Uterine smooth muscle cell (primary cell): ENCODE measurements at places on chromosomes 3 and 15. TPM values are rescaled to one million over a fixed set of nuclear protein-coding genes. Genes with fewer than 3 reads are reported as not detected.

Gene EPM2AIP1
- 21.0 and 21.7 TPM in 2 replicates for total RNA-seq

Gene MANF
- total RNA-seq, result 200 and 285 TPM in 2 replicates

Gene PIGZ
- 2.1 and 3.9 TPM in 2 replicates for total RNA-seq

Gene IL5RA
- not detected in 2 replicates for total RNA-seq

Gene ZIC1
- not detected in 2 replicates for total RNA-seq

Gene RTP3
- not detected in 2 replicates for total RNA-seq

Gene BOC
- total RNA-seq, result 16.6 and 21.1 TPM in 2 replicates

Gene AHSG
- not detected in 2 replicates for total RNA-seq

Gene GOLGA8S
- under 0.01 and 0.12 TPM in 2 replicates for total RNA-seq

Gene CD80
- total RNA-seq, result 0.37 TPM in 1 of 2 replicates, not detected in the other

Gene LYZL4
- not detected in 2 replicates for total RNA-seq

Gene ATP2B2
- not detected in 2 replicates for total RNA-seq

Gene NISCH
- total RNA-seq, result 67.1 and 97.0 TPM in 2 replicates

Gene HACL1
- 16.9 and 21.7 TPM in 2 replicates for total RNA-seq

Gene RPL29
- total RNA-seq, result 767 and 1,154 TPM in 2 replicates

Gene SGO1
- 4.7 and 16.2 TPM in 2 replicates for total RNA-seq

Gene DUSP7
- 7.9 and 8.6 TPM in 2 replicates for total RNA-seq

Gene WDR53
- total RNA-seq, result 7.7 and 9.5 TPM in 2 replicates

Gene IMPG2
- 0.25 and 0.44 TPM in 2 replicates for total RNA-seq

Gene PLS1
- total RNA-seq, result 1.1 and 1.8 TPM in 2 replicates

Gene MEX3B
- 2.2 and 6.4 TPM in 2 replicates for total RNA-seq

Gene ITGA11
- total RNA-seq, result 2.8 and 13.0 TPM in 2 replicates
